ENCODE measurements at places on chromosomes 4 and X.

DNA sequence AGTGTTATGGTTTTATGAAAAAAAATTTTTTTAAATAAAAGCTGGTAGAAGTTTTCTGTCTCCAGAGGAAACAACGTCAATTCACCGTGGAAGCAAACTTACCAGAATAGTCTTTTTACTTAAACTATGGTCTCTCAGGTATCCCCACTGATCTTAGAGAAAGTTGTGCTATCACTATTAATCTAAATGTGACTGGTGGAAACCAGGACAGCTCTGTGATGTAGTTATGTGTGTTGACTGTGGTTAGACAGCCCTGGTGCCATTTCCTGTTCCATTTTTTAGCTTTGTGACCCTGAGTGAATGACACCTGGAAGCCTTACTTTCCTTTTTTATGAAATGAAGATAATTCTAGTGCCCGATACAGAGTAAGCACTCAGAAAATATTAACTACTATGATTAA, 111.8 kb upstream of the HUWE1 start:
- no peak for DNase-seq

GRCh38 chr4:163200727-163201349, 34.1 kb upstream of the NAF1 start:
- DNase-seq: no peak

GRCh38 chr4:119765951-119766350, 137.3 kb upstream of the PDE5A start:
- DNase-seq: no peak

DNA sequence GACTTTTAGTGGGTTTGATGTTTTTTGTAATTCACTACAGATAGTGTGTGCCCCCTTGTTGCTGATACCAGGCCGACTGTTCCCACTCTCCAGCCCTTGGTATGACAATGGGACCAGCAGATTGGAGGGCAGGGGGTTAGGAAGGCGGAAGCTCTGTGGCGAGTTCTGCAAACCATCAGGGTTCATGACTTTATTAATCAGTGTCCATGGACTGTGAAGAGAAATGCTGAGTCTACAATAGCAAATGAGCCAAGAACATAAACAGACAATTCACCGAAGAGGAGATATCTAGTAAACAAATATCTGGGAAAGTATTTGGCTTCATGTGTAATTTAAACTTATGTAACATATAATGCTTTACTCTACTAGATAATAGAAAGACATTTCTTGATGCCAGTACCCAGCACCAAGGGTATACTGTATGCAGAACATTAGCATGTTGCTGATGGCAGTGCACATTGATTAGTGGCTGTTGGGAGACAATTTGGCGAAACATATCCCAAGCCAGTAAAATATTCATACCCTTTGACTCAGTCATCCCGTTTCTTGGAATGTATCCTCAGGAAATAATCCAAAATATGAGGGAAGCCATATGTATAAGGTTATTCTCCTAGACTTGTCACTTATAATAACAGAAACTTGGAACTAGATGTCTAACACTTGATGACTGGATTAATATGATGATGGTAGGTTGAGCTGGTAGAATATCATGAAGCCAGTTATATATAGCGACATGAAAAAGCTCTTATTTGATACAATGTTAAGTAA, 169.4 kb downstream of the PTTG2 start:
- DNase-seq: no peak

DNA sequence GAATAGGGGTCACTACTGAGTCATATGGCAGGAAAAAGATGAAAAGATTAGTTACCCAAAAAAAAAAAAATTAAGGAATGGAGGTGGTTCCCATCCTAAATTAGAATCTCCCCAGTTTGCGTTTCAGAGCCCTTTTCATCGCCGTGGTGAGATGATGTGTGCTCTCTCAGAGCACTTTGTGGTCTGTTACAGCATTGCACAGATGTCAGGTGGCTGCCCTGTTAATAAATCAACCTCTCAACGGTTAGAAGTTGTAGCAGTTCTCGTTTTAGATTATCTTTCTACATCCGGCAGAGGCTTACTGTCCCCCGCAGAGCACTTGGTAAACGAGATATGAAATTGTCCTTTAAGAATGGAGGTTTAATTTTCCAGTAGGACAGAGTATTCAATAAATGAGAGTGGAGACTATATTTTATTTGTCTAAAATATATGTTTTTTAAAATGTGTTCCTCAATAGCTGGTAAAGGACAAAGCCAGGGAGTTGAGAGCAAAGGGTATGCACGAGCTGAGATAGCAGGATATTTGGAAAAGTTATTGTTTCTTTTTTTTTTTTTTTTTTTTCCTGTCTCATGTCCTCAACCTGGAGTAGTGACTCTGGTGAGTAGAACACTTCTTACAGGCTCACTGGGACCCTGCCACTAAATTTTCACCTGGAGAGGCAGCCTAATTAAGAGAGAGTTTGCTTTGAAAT, 26.9 kb downstream of the AFF1 start:
- DNase-seq: peak; percentile 98

GRCh38 chr4:107388736-107389274, 331.2 kb downstream of the PAPSS1 start:
- DNase-seq: no peak

DNA sequence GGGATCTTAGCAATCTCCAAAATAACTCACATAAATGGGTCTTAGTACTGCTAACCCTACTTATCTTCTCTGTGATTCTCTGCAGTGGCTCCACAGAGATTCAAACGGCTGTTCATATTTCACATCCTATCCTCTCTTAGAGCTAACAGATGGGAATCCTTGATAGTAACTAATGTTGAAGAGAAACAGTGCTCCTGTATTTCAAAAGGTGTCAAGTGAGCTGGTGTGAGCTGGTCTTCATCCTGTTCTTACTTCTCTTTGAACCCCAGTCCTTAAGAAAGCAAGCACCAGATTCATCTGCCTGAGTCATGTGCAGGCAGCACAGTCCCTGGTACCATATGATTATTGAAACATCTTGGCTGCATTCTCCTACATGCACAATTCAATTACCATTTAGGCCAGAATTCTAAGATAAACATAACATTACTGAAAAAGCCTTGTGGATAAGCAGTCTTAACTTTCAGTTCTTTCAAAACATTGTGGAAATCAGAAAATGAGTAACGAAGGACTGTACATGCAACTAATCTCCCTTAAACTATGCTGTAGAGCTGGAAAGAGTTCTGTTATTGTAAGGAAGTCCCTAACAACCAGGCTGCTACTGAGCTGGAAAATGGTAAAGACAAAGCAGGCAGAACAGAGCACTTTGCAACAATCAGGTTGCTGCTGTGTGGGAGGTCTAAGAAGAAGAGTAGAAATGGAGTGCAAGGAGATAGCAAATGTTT, 153.1 kb downstream of the NPNT start:
- no peak for DNase-seq

- no peak for DNase-seq
Measured at GRCh38 chr4:168019921-168020320, 72.4 kb upstream of the ANXA10 start.

DNA sequence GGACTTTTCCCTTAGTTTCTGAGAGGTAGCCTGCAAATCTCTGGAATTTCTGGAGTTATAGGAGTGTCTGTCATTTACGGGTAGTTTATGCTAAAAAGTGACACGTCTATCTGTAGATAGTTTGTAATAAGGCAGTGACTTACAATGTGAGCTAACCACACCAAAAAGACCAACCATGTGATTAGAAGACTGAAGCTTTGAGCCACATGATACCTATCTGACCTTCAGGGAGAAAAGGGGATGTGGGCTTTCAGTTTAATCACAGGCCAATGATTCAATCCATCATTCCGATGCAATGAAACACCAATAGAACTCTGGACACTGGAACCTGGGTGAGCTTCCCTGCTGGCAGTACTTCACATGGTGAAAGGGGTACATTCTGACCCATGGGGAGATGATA, 254.6 kb upstream of the GK2 start:
- DNase-seq: no peak

DNA sequence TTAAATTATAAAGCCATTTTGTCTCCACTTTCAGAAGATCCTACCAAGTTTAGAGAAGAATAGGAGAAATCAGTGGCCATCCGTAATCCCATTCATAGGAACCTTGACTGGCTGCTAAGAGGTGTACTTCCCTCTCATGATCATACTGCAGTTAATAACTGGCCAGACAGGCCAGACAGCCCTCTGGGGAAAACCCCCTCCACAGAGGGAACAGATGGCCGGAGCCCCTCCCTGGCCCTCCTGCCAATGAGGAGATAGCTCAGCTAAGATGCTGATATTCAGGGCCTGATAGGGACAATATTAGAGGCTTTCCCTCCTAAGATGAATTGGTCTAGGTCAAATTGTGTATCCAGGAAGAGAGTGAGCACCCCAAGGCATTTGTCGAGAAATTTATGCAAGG, 200.0 kb upstream of the MAOA start:
- DNase-seq: no peak

GRCh38 chrX:74450803-74451449, 29.6 kb downstream of the SLC16A2 start:
- peak; percentile 83 for DNase-seq

DNA sequence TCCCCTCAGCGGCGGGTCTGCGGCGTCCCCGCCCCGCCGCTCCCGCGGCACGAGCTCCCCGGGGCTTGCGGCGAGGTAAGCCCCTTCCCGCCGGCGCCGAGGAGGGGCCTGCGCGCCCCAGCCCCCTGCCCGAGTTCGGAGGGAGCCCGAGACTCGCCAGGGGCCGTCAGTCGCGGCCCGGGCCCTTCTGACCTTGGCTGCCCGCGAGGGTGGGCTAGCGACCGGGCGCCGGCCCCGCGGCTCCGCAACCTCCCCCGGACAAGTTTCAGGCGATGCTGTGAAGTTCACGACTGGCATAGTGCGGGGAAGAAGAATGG, 554 bp downstream of the CDKL5 start:
- no peak for DNase-seq

- DNase-seq: no peak
Measured at GRCh38 chrX:19728915-19729314, 158.5 kb downstream of the SH3KBP1 start.

- no peak for DNase-seq
Measured at GRCh38 chr4:71445811-71446210, 107.0 kb downstream of the SLC4A4 start.

DNA sequence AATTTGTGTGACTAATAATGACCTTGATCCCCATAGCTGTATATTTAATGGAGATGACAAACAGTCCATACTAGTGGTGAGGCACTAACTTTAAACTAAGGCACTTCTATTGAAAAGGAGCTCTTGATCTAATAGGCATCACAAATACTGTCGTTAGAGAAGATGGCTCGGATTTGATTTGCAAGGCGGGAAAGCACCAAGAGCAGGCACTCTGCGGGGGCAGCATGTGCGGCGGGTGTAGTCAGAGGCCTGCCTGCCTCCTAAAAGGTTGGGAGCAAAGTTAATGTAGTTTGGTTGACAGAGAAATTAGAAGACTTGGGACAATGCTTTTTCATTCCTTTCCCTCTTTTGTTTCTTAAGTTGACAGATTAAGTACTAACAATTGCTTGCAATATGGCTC, 278.8 kb downstream of the CFAP299 start:
- DNase-seq: no peak

DNA sequence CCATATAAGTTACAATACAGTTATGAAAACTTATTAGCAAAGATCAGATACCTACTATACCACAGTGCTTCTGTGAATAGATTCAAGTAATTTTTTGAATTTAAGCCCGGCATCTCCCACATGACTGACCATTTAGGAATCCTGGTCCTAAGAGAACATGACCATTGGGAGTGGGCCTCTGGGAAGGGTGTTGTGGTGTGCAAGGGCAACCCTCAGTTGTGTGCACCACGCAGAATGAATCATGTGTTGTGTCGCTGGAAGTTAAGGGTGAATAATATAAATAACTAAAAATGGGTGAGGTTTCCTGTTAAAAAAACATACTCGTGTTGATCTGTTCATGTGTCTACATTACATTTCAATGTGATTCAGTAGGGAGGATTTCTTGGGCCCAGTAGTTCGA, 15.5 kb downstream of the CPE start:
- DNase-seq: no peak

GRCh38 chr4:88295656-88296055, 11.3 kb upstream of the PPM1K start:
- no peak for DNase-seq

- DNase-seq: no peak
Measured at GRCh38 chr4:5267408-5267807, 216.1 kb downstream of the STK32B start.

DNA sequence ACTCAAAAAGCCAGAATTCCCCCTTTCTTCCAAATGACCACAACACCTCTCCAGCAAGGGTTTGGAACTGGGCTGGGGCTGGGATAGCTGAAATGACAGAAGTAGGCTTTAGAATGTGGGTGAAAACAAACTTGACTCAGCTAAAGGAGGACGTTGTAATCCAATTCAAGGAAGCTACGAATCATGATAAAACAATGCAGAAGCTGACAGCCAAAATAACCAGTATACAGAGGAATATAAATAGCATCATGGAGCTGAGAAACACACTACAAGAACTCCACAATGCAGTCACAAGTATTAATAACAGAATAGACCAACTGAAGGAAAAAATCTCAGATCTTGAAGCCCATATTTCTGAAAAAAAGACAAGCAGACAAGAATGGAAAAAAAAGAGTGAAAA, 95.8 kb upstream of the TET2 start:
- DNase-seq: peak; percentile 39

- DNase-seq: no peak
Measured at GRCh38 chr4:14908635-14909034, 93.6 kb upstream of the CPEB2 start.

- peak; percentile 7 for DNase-seq
Measured at GRCh38 chr4:128521648-128522111, 234.1 kb upstream of the PGRMC2 start.

GRCh38 chr4:150970685-150971151, 44.4 kb downstream of the LRBA start:
- no peak for DNase-seq

GRCh38 chrX:109940411-109940810, 62.5 kb upstream of the TMEM164 start:
- no peak for DNase-seq
